ENCODE measurements at places on chromosomes 3 and 15.

DNA sequence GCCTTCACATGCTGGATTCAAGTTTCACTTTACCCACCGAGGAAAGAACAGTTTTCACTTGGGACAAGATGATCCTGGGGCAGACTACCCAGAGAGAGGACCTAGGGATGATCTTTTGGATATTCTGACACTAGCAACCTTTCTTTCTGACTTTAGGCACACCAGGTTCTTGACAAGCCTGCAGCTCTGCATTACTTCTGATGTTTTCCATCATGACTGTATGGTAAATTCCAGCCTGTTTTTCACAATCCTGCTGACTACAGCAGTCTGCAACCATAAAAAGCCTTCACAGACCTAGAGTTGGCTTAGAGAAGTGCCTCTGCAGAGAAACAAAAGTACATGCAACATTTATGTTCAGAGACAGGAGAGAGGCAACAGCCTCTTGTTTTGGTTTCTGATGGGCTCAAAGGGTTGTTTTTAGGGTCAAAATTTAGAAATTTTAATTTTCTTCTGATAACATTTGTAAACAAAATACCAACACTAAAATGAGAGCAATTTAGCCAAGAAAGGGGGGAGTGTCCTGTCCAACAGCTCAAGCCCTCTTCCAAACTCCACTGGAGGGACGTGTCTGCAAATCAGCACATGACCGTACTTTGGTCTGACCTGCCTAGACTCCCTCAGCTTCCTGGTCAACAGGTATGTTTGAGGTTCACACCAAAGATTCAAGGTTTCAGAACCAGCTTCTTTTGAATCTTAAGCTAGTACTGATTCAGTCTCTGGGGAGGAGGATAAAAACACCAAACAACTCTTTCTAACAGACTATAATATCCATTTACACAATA lies 799 bp downstream of the ABI3BP start:
- no peak for DNase-seq

GRCh38 chr3:62556121-62556815 lies 182.9 kb upstream of the FEZF2 start:
- DNase-seq = no peak

- DNase-seq = no peak
Measured at GRCh38 chr3:159593927-159594605, 394.6 kb upstream of the IL12A start.

DNA sequence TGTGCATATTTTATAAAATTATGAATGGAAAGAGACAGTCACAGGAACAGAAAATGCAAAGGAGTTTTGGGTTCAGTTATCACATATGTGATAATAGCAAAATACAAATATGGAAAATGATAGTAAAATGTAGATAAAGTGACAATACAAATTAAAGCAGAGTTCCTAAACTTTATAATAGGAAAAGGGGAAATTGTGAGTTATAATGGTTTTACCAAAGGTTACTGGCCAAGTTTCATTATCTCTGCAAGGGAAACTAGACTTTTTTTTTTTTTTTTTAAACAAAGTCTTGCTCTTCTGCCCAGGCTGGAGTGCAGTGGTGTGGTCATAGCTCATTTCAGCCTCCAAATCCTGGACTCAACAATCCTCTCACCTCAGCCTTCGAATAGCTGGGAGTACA lies 228.7 kb upstream of the CGNL1 start:
- no peak for DNase-seq

Data from AG04449 (cell line).